Tibial artery (tissue), 4 donors: ENCODE measurements at places on chromosomes 1 and 21.

DNA sequence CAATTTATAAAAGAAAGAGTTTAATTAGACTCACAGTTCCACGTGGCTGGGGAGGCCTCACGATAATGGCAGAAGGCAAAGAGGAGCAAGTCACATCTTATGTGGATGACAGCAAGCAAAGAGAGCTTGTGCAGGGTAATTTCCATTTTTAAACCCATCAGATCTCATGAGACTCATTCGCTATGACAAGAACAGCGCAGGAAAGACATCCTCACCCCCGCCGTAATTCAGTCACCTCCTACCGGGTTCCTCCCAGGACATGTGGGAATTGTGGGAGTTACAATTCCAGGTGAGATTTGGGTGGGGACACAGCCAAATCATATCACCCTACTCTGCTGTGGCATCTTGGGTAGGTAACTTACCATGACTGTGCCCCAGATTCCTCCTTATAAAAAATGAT is 79.8 kb downstream of the AK5 start:
- no peak for DNase-seq

GRCh38 chr21:19276665-19277064 is 873.1 kb upstream of the TMPRSS15 start:
- no peak for DNase-seq

DNA sequence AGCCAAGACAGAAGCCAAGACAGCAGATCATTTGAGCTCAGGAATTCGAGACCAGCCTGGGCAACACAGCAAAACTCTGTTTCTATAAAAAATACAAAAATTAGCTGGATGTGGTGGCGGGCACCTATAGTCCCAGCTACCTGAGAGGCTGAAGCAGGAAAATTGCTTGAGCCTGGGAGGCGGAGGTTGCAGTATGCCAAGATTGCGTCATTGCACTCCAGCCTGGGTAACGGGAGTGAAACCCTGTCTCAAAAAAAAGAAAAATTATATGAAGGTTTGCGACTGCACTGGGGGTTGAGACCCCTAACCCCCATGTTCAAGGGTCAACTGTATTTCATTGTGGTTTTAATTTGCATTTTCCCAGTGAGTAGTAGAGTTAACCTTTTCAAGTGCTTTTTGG is 16.3 kb downstream of the RNF11 start:
- no peak for DNase-seq

DNA sequence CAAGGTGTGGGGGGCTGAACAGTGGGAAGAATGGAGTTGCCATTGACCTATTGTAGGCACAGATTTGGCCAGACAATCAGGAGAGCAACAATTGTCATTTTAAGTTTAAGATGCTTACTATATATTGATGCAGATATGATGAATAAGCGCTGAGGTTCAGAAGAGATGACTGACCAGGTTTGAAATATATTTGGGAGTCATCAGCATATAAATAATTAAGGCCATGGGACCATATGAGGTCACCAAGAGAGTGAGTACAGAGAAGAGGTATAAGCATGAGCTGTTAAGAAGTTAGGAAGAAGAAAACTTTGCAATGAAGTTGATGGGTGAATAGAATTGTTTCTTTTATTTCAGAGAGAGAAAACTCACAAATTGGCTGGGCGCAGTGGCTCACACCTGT is 4.5 kb upstream of the GADD45A start:
- DNase-seq: no peak

- no peak for DNase-seq
Measured at GRCh38 chr1:165408518-165408917, 36.4 kb downstream of the RXRG start.

- peak; percentile 49 for DNase-seq
Measured at GRCh38 chr1:109622137-109622892, 2.7 kb downstream of the AMPD2 start.

DNA sequence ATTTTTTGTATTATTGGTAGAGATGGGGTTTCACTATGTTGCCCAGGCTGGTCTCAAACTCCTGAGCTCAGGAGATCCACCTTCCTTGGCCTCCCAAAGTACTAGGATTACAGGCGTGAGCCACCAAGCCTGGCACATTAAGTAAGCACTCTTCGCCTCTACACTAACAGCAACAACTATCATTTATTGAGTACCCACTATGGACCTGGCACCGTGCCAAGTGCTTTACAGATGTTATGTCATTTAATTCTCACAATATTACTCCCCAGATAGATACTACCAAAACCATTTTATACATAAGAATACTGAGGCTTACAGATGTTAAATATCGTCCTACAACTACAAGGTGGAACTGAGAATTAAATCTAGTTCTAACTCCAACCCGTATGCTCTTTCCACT is 50.1 kb downstream of the TUT4 start:
- DNase-seq: peak; percentile 42

DNA sequence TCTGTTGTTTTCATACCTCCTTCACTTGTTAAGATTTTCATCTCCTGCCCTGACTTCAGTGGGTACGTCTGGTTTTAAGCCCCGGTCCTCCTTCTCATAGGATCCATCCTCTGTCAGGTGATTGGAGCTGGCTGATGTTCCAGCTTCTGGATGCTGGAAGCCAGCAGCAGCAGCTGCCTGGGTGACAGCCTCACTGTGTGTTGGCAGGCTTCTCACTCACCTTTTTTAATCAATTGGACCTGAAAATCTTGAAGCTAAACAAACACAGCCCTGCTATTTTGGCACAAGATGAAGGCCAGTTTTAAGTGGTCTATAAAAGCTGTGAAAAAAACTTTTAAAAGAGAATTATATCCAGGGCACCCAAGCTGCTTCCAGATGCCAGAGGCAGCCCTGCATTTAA is 181.0 kb downstream of the DISC1 start:
- no peak for DNase-seq

- no peak for DNase-seq
Measured at GRCh38 chr1:48182439-48182838, 40.1 kb upstream of the SLC5A9 start.

GRCh38 chr1:198636391-198636790 is 2.4 kb upstream of the PTPRC start:
- DNase-seq: no peak

GRCh38 chr1:15411593-15412137 is 2.0 kb downstream of the EFHD2 start:
- peak; percentile 69 for DNase-seq

GRCh38 chr1:202818819-202819218 is 8.1 kb downstream of the PCAT6 start:
- no peak for DNase-seq

- peak; percentile 97 for DNase-seq
Measured at GRCh38 chr1:201714542-201715329, 114.2 kb upstream of the IPO9 start.

- no peak for DNase-seq
Measured at GRCh38 chr1:160639652-160640051, 7.2 kb downstream of the SLAMF1 start.

DNA sequence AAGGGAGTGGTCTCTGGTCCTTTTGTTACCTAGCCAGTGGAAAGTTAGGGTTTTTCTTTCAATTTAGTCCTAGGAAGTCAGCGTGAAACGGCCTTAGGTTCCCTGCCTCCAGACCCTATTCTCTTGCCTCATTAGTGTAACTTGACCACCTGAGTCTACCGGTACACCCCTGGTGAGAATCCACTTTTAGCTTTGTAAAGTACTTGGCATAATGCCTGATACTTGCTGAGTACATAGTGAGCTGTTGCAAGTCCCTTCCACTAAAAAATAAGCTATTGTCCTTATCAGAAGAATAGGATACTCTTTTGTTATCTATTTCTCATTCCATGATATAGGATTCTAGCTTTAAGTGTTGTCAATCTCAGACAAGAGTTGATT is 228.8 kb downstream of the ST6GALNAC3 start:
- DNase-seq: no peak

DNA sequence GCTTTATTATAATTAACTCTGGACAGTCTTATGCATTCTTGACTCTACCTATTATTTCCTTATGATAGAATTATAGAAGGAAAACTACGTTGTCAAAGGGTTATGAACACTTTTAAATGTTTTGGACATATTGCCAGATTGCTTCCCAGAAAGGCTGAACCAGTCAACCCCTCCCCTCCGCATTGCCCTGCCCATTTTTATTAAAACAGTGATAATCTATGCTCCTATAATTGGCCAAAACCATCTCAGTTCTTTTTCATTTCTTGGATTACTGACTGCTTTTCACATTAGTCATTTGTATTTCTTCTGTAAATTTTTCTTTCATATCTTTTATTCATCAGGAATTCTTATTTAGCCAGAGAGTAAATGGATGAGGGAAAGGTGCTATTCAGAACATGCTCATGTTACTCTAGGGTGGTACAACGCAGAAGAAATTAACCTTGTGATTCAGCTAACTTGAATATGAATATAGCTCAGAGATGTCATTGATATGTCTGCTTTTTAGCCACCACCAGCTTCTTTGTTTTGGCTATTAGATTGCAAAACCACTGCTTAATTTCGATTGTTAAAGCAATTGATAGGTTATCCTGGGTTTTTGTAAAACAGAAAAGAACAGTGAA is 32.1 kb downstream of the KDM1A start:
- DNase-seq: no peak

GRCh38 chr1:205951746-205952145 is 8.5 kb upstream of the SLC26A9 start:
- DNase-seq: no peak

DNA sequence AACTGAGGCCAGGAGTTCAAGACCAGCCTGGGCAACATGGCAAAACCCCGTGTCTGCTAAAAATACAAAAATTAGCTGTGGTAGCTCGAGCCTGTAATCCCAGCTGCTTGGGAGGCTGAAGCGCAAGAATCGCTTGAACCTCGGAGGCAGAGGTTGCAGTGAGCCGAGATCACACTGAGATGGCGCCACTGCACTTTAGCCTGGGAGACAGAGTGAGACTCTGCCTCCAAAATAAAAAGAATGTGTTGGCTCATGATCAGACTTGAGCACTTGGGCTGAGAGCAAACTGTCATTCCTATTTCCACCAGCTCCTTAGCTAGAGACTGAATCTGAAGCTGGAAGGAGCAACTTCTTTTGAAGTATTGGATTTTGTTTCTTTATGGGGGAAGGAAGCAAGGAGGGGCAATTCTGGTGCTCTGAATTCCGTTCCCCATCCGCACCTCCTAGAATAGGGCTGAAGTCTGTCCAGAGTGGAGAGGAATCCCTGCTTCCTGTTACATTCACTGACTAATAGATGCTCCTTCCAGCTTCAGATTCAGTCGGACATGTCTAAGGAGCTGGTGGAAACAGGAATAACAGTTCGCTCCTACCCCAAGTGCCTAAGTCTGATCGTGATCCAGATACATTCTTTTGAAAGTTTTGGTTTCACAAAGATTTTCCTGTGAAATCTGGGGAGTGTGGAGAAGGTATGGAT is 3.8 kb downstream of the ZNF672 start:
- DNase-seq: peak; percentile 76

GRCh38 chr1:113185463-113186104 is 112.6 kb downstream of the LRIG2 start:
- DNase-seq: no peak

DNA sequence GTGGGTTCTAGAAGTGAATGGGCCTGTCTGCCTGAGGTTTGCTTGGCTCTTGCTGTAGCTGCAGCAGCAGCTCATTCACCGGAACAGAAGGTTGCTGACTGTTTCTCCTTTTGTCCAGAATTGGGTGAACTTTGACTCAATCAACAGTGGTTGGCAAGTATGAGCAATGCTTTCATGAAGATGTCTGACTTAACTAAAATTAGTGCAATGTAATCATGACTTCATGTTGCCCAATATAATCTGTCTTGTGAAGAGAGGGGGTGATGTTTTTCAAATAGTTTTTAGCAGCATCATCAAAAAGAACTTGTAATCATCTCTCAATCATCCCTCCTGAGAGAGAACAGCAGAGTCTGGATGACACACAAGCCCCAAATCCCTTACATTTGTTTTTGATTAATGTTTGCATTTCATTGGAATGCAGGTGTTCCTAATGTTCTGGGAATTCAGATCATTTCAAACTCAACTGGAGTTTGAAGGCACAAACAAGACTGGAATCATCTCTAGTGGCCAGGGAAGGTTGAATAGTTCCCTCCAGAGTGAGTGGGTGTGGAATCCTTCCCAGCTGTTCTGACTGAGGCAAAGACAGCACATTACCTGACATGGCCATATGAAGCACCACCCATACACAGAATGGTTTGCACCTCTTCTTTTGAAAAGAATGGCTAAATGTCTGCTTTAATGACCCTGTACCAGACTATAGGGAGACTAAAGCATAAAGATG is 82.9 kb downstream of the HLX start:
- no peak for DNase-seq

DNA sequence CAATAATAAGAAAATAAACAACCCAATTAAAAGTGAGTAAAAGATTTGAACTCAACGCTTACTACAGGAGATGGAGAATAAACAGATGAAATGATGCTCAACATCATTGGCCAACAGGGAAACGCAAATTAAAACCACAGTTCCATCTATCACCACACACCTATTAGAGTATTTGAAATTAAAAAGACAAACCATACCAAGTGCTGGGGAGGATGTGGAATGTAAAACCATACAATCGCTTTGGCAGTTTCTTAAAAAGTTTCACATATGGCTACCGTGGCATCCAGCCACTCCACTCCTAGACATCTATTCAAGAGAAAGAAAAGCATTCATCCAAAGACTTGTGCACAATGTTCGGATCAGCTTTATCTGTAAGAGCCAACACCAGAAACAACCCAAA is 1.3 kb upstream of the LRRC3 start:
- DNase-seq: no peak
